ENCODE measurements at places on chromosomes 4 and X.

GRCh38 chrX:93874554-93874953, 200.5 kb downstream of the FAM133A start:
- no peak for DNase-seq

DNA sequence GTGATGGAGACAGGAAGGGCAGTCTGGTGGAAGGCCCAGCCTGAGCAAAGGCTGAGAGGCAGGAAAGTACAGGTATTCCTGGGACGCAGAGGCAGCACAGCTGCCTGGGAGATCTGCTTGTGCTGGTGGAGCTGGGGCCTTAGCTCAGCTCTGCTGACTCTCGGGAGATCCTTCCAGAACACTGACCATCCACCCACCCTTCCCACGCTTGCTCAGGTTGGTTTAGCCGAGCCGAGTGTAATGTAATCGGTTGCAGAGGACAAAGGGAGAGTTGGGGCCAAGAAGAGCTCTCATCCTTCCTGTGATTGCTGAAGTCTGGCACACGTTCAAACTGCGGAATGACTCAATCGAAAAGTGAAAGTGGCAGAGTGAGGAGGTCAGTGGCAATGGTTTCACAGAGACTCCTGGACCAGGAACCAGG, 43.1 kb upstream of the GPR78 start:
- DNase-seq = peak; percentile 72

DNA sequence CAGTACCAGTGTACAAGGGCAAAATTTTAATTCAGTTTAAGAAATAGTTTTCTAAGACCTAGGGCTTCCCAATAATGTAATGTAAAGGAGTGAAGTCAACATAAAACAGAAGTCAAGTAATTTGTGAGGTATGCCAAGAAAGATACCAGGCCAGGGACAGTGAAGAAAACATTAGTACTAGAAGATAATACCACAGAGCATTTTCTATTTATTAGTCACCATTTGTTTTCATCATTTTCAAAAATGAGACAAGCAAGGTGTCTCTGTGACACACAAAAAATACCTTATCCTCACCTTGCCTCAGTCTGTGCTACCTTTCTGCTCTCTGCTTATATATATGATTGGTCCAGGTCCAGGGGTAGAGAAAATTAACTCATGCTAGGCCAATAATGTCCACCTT, 46.8 kb downstream of the VEGFC start:
- no peak for DNase-seq

GRCh38 chr4:41069257-41069656, 145.1 kb downstream of the APBB2 start:
- DNase-seq = no peak

GRCh38 chrX:9829308-9830267, 43.4 kb downstream of the SHROOM2 start:
- no peak for DNase-seq

GRCh38 chr4:6280365-6280996, 10.8 kb downstream of the WFS1 start:
- no peak for DNase-seq

- DNase-seq = no peak
These were observed 167.3 kb upstream of the LEF1 start for GRCh38 chr4:108336076-108336475.

- no peak for DNase-seq
These were observed 145.7 kb downstream of the PALLD start for GRCh38 chr4:168642591-168642990.

DNA sequence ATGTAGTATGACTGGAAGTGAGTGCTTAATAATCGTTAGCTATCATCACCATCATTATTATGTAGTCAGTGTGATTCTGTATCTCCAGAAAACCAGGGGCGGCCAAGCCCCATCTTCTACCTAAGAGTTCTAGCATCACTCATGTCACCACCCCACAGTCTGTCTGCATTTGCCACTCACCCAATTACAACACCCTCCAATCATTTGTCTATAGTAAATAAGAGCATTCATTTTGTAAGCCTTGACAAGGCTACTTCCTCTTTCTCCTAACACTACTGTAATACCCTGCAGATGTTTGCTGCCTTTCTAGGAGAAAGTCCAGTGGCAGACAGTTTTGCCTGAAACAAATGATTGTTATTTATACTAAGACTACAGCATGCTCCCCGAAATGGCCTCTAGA, 15.8 kb upstream of the IL21 start:
- no peak for DNase-seq

All from transverse colon (tissue), 4 donors.